ENCODE measurements at places on chromosomes 5 and 9.

DNA sequence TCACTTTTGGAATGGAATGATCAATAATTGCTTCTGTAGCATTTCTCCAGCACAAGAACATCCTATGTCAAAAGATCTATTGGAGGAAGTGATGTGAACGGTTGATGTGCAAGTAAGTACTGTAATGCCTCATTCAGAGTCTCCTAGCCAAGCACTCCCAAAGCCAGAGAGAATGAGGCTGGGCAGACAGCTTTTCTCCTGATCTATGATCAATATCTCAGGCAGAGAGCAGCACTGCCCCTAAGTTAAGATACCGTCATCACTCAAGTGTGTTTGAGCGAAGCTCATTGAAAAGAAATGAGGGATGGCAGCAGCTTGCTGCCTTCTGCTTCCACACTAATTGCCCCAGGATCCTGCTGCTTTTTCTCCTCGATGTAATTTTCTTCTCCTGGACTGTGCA, 324.1 kb upstream of the GRAMD2B start:
- no peak for DNase-seq

GRCh38 chr5:74040065-74040551, 414.1 kb downstream of the ARHGEF28 start:
- peak; percentile 97 for DNase-seq

- DNase-seq, result no peak
Observed at GRCh38 chr9:138095813-138096518, 218.4 kb downstream of the CACNA1B start.

DNA sequence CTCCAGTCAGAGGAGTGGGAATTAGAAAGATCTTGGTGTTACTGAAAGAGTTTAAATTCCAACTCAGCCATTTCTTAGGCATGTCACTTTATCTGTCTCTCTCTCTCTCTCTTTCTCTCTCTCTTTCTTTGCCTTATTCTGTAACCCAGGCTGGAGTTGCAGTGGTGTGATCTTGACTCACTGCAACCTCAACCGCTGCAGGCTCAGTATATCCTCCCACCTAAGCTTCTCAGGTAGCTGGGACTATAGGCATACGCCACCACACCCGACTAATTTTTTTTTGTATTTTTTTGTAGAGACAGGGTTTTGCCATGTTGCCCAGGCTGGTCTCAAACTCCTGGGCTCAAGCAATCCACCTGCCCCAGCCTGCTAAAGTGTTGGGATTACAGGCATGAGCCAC, 18.3 kb downstream of the RABEPK start:
- no peak for DNase-seq

GRCh38 chr5:98443881-98444280, 329.6 kb upstream of the RGMB start:
- DNase-seq, result no peak

GRCh38 chr9:130266236-130267098, 907 bp downstream of the HMCN2 start:
- no peak for DNase-seq
